ENCODE measurements at places on chromosomes 11 and 22.

GRCh38 chr11:120178561-120179056 lies 32.2 kb upstream of the OAF start:
- no peak for DNase-seq

DNA sequence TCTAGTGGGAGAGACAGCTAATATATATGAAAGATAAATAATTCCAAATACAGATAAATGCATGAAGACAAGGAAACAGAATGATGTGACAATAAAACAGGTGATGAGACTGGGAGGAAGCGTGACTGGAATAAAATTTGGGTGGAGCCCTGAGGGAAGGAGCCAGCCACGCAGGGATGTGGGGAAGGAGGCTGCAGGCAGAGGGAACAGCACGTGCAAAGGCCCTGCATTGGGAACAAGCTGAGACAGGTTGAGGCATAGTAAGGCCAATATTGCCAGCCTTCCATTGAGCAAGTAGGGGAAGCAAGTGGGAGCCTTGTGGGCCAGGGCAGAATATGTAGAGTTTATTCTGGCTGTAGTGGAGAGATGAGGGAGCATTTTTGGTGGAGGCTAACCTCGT lies 107.5 kb upstream of the CRYBB3 start:
- no peak for DNase-seq

- DNase-seq, result peak; percentile 86
Measured at GRCh38 chr11:727859-728748, 19.2 kb upstream of the TALDO1 start.

DNA sequence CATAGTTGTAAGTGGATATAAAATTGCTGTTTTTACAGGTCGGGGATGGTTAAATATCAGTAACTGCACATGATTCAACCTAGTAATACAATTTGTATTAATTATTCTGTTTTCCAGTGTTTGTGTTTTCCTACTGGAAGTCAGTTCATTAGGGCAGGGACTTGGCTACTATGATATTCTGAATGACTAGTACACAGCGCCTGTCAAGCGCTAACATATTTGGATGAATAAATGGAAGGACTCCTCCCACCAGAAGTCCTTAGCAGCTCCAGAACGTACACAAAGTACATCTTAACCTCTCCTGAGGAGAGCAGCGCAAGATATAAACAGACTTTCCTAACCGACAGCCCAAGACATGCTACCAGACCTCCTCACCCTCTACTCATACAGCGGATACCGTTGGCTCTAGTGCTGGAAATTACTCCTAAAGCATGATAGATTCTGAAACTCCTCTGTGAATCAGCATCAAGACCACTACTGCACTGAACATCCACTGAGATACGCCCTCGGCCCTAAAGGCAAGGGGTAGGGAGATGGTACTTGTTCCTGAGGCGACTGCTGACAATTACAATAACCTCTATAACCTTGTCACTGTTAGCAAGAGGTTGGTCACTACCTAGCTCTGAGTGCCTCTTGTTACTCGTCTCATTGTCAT lies 79.1 kb downstream of the RDX start:
- DNase-seq, result no peak

GRCh38 chr11:44066732-44067141 lies 667 bp downstream of the ACCS start:
- DNase-seq, result peak; percentile 60

GRCh38 chr11:116282481-116282880 lies 490.3 kb downstream of the BUD13 start:
- no peak for DNase-seq

DNA sequence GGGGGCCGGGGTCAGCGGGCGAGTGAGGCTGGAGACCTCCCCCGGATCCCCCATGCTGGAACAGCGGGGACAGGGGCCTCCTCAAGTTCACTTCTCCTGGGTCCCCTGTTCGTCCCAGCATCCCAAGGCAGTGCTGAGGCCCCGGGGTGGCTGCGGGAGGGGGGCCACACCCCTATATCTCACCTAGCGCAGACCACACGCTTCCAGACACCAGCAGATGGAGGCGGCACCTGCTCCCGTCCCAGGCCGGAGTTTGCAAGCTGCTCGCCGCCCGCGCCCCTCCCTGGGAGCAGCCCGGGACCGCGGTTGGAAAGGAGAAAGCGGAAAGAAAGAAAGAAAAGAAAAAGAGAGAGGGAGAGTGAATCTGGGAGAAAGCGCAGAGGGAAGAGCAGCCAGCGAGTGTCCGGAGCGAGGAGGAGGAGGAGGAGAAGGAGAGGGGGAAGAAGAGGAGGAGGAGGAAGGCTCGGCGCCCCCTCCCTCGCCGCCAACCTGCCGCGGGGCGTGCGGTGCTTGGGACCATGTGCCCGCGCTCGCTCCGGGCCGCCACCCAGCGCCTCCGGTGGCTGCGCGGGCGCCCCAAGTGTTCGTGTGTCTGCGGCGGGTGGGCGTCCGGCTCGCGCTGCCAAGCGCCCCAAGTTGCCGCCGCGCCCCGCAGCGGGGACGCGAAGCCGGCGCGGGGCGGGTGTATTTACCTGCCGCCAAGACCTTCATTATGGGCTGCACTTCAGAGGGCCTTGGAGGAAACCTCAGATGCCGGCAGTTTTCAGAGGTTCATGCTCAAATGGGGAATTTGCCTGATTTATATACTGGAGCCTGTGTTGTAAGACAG lies at the start of gene LIF:
TSS of gene LIF (minus strand) at position 775 of the 829 bp plus-strand sequence. CDS start at position 711, 64 bp downstream.
- no peak for DNase-seq

DNA sequence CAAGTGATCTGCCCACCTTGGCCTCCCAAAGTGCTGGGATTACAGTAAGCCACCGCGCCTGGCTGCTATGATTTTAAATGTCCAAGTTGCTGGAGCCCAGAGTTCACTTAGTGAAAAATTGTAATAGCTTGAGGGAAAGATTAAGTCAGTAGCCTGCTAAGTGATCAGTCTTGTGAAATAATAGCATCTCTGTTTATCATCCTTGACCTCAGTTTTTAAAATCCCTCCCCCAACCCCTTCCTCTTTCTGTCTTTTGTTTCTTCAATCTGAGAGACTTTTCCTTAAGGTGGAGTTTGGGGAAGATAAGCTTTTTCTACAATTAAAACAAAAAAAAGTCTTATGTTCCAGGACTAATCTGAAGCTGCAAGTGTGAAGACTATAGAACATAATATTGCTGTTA lies 6.4 kb downstream of the HIPK3 start:
- DNase-seq, result no peak

DNA sequence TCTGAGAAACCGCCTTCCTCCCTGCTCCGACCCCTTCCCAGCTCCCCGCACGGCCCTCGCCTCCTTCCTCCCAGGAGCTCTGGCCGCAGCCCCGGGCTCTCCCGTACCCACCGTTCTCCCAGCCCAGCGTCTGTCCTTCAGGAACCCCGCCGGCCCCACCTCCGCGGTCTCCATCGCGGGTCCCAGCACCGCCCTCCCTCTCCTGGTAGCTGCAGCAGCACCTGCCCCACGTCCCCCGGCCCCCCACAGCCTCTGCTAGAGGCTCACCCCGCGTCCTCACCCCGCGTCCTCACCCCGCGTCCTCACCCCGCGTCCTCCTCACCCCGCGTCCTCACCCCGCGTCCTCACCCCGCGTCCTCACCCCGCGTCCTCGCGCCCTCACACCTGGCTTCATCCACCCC lies 85.9 kb downstream of the WNT7B start:
- no peak for DNase-seq

GRCh38 chr11:77865805-77866204 lies 44.9 kb downstream of the AAMDC start:
- DNase-seq, result no peak

GRCh38 chr22:46664301-46664855 lies 44.2 kb downstream of the GRAMD4 start:
- DNase-seq, result no peak

- DNase-seq, result no peak
Measured at GRCh38 chr11:104925850-104926249, 27.6 kb upstream of the CASP12 start.

DNA sequence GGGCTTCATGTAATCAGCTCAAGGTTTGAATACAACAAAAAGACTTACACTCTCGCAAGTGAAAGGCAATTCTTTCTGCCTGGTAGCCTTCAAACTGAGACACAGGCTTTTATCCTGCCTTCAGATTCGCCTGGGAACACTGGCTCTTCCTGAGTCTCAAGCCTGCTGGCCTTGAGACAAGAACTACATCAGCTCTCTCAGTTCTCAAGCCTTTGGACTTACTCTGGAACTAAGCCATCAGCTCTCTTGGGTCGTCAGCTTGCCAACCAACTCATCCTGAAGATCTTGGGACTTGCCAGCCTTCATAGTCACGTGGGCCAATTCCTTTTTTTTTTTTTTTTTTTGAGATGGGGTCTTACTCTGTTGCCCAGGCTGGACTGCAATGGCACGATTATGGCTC lies 35.7 kb upstream of the LRRC10B start:
- DNase-seq, result no peak

DNA sequence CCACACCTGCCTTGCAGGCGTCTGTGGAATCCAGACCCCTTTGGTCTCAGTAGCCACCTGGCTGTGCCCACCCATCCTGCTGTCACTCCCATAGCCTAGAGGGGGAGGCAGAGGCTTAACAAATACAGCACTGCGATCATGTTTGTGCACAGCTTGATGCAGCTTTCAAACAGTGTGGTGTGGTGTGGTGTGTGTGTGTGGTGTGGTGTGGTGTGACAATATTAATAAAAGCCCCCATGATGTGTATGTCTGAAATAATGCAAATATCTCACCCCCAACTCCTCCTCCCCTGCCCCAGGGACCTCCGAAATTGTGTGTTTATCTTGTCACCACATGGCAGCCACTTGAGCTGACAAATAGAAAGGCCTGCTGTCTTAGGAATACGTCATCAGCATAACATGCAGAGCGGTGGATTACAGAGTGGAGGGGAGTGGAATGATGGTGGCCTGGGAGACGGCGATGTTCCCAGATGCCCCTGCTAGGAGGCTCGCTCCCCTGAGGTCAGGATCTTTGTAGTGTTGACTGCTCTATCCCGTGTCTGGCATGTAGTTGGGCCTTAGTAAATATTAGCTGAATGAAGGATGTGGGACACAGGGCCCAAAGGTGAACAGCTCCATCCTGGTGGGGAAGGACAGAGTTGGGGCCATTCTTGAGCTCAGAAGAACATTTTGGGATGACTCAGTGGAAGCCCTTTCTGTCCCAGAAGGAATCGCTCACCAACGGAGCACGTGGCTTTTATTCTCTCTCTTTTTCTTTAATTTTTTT lies 2.8 kb downstream of the PDXP start:
- DNase-seq, result no peak

DNA sequence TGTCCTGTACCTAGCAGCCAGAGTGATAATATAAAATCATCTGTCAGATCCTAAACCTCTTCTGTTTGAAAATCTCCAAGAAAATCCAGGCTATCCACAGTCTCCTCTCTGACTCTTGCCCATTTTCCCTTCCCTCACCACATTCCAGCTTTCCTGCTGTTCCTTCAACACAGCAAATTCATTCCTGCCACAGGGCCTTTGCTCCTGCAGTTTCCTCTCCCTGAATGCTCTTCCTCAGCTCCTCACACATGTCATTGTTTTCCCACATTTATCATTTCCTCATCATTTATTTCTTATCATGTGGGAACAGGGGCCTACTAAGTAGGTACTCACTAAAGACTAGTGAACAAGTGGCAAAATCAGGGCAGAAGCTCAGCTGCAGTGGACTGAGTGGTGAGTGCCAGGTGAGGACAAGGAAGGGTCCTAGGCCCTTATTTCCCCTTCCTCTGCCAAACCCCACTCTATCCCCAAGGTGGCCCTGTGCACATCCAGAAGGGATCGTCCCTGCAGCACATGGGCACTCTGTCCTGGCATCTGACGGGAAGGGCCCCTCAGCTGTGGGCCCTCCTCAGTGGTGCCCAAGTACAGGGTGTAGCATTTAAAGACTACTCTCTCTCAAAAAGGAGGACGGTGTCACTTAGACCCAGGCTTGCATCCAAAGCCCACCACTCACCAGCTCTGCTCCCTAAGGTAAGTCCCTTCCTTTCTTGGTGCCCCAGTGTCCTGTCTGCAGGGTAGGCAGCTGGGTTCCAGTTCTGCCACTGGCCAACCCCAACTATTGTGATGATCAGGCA lies 2.0 kb downstream of the LRRC32 start:
- DNase-seq, result no peak

DNA sequence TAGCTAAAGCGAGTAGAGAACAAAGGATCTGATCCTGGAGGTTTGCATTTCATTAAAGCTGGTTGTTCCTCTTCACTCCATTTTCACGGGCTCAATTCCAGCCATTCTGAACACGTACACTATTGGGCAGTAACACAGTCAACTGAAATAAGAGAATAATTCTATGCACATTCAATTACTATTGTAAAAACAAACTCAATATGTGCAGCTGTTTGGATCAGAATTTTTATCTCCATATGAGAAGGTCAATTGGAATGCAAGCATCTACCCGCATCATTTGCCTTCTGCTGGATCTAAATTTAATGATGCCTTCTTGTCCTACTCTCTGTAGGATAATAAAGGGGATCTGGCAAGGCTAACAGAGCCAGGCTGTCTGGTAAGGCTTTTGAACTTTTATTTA lies 562.8 kb upstream of the CCDC179 start:
- no peak for DNase-seq

DNA sequence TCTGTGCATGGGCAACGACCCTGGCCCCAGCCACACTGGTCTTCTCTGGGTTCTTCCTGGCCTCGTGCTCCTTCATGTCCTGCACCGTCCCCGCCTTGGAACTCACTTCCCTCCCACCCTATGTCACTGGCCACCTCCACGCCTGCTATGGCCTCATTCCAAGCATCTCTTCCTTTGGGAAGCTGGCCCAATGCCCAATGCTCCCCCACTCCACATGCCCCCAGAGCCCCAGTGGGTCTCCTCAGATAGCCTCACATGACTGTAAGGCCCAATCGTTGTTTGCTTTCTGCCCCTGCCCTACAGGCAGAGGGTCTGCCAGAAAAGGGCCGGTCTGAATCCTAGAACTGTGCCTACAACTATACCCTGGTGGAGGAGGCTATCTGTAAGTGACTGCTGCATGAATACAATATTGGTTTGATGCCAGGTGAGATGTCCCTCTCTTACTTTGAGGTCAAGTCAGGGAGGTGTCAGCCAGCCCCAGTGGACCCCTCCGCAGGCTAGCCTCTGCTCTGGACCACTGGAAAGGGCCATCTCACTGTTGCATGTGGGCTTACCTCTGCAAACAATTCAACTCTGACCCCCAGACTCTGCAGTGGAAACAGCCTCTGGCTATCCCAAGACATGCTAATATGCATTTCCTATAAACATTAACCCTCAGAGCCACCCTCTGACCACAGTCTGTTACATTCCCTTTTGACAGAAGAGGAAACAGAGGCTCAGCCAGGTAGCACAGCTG lies 2.1 kb upstream of the GNAZ start:
- no peak for DNase-seq

DNA sequence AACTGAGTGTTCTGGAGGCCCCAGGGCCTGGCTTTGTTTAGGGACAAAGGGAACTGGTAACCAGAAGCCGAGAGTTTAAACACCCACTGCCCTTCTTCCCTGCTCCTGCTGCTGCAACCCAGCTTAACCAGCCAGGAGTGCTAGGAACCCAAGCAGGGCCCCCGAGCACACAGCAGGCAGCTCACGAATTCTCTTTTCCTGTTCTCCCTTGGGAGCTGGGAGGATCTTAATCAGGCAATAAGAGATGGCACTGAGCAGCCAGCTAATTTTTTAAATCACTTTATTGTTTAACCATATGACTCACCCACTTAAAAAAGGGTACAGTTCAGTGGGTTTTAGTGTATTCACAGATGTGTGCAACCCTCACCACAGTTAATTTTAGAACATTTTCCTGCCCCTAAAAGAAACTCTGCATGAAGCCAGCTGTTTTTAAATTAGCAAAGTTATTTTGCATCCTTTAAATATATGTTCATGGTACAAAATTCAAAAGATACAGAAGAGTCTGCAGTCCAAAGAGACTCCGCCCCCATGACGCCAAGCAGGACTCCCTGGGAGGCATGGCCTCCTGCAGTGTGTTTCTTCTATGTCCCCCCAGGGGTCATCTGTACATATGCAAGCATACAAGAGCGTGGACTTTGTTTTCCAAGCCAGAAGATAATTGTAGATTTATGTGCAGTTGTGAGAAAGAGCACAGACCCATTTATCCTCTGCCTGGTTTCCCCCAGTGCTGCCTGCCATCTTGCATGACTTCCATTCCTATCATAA lies 18.9 kb upstream of the PPP6R3 start:
- no peak for DNase-seq
